ENCODE measurements at places on chromosomes 3 and 15.
A peak's percentile ranks its signal among the peaks of the same experiment; 100 is the strongest.

GRCh38 chr3:11726146-11726545 lies 82.4 kb upstream of the VGLL4 start:
- DNase-seq, result no peak

GRCh38 chr3:109353057-109353456 lies 15.7 kb upstream of the DPPA4 start:
- DNase-seq, result no peak

DNA sequence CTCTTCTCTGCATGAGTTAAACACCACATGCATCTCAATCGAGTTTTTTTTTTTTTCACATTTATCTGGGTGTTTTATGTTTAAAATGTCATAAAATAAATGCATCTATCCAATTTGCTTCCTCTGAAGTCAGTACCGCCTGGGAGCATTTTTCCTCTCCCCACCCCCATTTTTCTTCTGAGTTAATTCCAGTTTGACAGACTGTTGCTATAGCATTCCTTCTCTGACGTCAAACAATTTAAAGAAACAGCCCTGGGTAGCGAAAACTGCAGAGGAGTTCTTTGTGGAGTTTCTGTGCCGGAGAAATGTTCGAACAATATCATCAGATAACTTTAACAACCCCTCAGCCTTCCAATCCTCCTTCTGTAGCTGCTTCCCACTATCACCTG lies 900 bp upstream of the GNB4 start:
- DNase-seq, result no peak

DNA sequence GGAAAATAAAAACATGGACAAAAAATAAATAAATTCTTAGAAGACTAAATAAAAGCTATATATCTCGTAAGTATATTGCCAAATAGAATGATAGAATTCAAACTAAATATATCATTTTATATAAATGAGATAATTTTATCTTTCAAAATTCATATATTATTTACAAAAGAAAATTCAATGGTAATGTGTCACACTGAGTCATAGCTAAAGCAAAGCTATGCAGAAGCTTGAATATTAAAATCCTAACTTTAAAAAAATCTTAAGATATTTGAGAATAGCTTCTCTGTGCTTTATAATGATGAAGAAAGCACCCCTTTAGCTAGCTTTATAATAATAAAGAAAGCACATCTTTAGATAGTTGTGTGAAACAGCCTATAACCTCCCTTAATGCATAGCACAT lies 1010.8 kb downstream of the OTOL1 start:
- no peak for DNase-seq

DNA sequence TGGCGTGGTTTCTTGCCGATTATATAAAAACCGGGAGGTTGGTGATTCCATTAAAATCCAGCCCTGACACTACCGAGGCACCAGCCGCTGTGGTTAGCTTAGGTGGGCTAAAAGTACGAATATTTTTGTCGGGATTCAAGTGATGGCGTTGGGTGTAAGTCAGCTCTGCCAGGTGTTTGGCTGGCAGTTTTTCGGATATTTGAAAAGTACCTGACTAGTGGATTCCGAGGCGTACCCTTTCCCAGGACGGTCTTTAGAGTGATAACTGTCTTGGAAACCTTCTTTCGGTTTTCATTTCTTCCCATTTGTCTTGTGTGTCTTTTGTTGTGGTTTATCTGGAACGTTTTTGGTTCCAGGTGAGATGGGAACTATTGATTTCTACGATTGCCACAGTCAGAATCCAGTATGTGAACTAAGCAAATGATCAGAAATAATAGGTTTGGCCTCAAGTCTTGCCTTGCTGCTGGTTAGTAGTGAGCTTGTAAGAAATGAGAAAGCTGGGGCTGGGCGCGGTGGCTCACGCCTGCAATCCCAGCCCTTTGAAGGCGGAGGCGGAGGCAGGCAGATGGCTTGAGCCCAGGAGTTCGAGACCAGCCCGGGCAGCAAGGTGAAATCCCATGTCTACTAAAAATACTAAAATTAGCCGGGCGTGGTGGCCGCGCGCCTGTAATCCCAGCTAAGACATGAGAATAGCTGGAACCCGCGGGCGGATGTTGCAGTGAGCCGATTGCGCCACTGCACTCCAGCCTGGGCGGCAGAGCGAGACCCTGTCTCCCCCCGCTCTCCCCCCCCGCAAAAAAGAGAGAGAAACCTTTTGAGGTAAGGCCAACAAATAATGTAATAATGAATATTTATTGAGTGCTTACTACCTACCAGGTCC lies 1.4 kb downstream of the FYTTD1 start:
- peak; percentile 9 for DNase-seq

DNA sequence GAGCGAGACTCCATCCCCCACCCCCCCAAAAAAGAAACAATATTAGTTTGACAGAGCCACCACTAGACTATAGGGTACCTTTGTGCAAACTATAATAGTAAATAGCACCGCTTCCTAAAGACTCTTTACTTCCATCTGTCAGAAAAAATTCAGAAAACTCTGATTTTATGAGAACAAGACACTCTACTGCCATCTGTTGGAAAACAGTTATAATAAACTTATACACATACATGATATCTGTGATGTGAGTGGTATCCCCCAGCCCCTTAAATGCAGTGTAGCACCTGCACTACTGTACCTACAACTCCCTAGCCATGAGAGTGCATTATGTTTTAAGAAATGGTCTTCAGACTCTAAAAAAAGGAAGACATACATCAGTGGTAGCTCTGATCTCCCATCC lies 47.1 kb upstream of the CTDSPL start:
- no peak for DNase-seq
